Femur (tissue), 1 donor: ENCODE measurements at places on chromosomes 13 and 19.
A peak's percentile ranks its signal among the peaks of the same experiment; 100 is the strongest.

GRCh38 chr13:76848596-76848995 lies 37.6 kb downstream of the KCTD12 start:
- DNase-seq, result peak; percentile 47

GRCh38 chr13:114019367-114019766 lies 45.5 kb upstream of the C13orf46 start:
- DNase-seq, result no peak

DNA sequence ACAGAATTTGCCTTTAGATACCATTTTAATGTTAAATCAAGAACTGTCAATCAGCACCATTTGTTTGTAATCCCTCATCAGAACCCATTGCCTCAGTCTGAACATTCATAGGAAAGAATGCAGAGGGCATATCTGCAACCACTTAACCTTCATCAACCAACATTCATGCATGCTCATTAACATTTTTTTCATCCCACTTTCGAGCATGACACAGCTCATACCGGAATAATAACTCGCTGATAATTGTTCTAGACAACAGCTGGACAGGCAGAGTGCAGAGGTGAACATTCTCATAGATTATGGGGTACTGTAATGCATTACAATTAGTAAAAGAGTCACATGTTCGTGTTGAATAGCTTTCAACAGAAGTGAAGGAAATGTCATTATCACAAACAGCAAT lies 216.8 kb downstream of the DIAPH3 start:
- DNase-seq, result no peak

GRCh38 chr19:3234800-3235199 lies 10.3 kb downstream of the CELF5 start:
- no peak for DNase-seq

- DNase-seq, result no peak
These were observed 124.9 kb upstream of the CSNK1A1L start for GRCh38 chr13:37230346-37230745.

- no peak for DNase-seq
These were observed 78.2 kb downstream of the SHISA2 start for GRCh38 chr13:25973576-25973975.

GRCh38 chr13:29456419-29456818 lies 139.1 kb downstream of the SLC7A1 start:
- no peak for DNase-seq

DNA sequence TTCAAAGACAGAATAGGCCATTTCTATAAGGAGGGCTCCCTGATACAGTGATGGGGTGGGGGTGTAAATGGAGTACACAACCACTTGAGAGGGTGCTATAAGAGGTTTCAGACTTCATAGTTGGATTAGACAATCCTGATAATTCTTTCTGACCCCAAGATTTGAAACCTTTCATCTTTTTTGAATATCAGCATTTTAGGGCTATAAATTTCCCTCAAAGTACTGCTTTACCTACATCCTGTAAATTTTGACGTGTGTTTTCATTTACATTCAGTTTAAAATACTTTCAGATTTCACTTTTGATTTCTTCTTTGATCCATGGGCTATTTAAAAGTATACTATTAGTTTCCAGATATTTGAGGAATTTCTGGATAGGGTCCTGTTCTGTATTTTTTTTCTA lies 40.0 kb upstream of the SIN3B start:
- DNase-seq, result no peak

GRCh38 chr13:26949701-26950502 lies 189.3 kb upstream of the GPR12 start:
- DNase-seq, result no peak

DNA sequence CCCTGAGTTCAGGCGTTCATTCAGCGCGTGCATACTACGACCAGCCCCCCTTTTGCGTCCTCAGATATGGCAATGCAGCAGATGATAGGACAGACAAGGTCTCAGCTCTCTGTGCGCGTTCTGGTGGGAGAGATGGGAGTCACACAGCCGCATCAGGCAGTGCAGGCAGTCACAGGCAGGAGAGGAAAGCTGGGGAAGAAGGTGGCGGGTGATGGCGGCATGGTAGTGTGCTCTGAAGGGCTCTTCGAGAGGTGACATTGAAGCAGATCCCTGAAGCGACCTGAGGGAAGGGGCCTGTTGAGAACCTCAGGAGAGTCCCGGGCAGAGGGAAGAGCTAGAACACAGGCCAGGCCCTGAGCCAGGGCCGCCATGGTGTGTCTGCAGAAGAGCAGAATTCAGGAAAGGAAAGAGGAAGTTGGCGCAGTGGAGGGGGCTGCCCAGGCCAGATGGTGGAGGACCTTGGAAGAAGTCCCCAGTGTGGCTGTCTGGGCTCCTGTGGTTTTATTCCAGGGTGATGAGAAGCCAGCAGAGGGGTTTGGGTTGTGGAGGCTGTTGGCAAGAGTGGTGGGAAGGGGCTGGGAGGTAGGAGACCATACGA lies 3.5 kb downstream of the USF2 start:
- DNase-seq, result no peak

DNA sequence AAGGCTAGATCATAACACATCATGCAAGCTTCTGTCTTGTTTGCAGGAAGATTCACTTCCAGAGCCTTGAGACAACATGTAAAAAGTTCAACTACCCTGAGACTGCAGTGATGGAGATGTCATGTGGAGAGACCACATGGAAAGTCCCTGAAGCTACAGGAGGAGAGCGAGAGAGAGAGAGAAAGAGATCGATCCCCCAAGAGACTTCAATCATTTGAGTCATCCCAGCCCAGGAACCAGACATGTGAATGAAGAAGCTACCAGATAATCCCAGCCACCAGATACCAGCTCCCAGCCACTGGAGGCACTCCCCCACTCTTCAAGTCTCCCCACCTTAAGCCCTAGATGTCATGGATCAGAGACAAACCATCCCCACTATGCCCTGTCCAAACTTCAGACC lies 10.7 kb upstream of the EVI5L start:
- DNase-seq, result no peak

GRCh38 chr19:18590273-18591272 lies 2.0 kb downstream of the REX1BD start:
- DNase-seq, result peak; percentile 92

DNA sequence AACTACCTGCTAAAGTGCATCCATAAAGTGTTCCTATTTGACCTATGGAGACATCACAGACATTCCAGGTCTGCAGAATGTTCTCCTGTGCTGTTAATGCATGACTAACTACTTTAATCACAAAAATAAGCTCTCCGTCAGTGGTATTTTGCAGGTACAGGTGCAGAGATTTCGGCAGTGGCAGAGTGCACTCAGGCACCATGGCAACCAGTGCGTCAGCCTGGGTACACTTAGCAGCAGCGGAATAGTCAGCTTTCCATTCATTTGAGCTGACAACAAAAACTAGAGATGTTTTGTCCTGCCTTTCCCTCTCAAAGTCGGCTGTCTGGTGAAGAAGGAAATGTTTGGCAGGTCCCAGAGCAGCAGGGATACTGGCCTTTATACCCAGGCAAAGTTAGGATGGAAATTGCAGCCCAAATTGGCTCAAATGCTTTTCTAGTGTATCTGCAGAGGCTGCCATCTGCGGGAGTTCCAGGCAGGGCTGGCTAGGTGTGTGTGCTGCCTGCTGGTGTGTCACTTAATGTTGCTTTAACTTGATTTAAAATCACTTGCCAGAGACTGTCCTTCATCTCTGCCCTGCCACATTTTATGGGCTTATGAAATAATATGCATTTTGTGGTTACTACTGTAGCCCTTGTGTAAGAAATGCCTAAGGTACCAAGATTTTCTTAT lies 195.8 kb downstream of the RAP2A start:
- DNase-seq, result no peak

- no peak for DNase-seq
These were observed 429.2 kb upstream of the HTR2A start for GRCh38 chr13:47326061-47326460.

DNA sequence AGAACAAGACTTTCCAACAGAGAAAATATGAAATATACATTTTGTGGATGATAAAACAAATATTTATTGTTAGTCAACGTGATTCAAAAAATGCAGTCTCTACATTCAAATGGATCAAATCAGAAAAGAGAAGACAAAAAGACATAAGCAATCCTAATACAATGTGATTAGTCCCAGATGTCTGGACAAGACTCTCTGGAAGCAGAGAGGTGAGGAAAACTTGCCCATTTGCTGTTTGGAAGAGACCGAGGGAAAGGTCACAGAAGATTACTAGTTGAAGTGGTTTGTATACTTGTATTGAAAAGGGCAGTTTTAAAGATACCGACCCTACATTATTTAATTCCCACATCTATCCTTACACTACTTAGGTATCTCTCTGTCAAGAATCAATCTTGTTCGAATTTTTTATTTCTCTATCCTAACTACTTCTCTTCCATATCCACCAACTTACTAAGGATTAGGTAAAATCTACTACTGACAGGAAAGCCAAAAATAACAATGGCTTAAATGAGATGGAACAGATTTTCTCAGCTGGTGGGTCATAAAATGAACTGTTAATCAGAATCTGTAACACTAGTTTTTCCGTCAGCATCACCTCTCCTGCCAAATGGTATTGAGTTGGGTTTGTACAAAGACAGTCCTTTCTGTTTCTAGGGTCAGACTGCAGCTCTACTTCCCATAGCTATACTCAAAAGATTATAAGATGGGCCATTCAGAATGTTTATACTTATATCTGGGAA lies 497.1 kb downstream of the DCT start:
- DNase-seq, result no peak

DNA sequence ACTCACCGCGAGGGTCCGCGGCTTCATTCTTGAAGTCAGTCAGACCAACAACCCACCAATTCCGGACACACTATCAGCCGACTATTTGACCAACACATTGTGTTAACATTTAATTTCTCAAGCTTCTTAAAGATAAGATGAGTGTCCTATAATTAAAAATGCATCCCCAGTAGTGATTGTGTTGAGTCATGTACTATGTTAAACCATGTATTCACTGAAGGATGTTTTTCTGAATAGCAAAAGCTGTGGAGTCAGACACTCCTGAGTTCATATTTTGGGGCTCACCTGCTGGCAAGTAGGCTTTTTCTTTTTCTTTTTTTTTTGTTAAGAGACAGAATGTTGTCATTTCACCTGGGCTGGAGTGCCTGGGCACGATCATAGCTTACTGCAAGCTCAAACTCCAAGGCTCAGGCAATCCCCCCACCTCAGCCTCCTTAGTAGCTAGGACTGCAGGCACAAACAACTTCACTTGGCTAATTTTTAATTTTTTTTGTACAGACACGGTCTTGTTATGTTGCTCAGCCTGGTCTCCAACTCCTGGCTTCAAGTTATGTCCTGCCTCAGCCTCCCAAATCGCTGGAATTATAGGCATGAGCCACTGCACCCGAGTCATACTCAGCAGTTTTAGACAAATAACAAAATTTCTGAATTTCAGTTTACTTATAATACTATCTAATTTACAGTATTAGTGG lies 606.9 kb downstream of the PCDH9 start:
- DNase-seq, result no peak

- DNase-seq, result peak; percentile 3
These were observed 44.0 kb upstream of the TFDP1 start for GRCh38 chr13:113540523-113540922.

DNA sequence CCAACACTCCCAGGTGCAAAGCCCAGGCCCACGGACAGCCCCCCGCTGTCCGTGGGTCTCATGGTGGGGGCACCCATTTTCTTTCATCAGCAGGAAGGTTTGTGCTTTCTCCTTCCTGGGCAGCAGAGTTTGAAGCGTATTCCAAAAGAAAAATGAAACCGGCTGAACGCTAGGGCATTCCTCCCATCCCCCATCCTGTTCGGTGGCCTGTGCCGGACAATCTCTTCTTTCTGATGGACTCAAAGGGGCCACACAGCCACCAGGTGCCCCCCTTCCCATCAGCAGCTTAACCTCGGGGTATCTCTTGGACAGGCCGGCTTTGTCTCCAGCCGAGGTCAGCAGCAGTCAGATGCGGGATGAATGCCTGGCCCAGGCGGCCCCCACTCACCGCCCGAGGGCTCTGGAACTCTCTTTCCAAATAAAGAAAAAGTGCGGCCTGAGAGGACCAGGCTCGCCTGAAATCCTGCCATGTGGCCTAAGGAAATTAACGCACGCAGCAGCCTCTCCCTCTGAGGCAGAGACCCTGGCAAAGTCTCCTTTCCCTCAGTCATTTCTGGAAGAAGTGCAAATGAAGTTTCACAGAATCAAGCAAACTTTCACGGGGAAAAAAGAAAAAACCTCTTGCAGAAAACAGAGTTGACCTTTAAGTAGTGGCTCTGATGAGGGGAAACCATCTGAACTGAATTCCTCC lies 67.8 kb downstream of the RASA3 start:
- DNase-seq, result no peak

- no peak for DNase-seq
These were observed 232.6 kb upstream of the GPC6 start for GRCh38 chr13:92994056-92994455.

- no peak for DNase-seq
These were observed 470.7 kb downstream of the ZNF536 start for GRCh38 chr19:30842926-30843325.

DNA sequence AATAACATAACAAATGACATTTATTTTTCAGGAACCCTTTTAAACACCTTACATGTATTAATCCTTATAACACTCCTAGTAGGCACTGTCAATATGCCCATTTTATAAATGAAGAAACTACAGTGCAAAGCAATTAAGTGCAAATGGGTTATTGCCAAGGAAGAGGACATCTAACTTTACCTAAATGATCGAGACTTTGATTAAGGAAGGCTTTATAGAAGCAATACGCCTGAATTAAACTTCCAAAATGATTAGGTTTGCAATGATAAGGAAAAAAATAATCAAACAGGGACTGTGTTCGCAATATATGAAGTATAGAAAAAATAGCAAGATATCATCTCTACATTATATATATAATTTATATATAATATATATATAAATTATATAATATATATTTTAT lies 613.7 kb upstream of the GPC6 start:
- DNase-seq, result no peak

GRCh38 chr13:36357692-36358091 lies 11.5 kb upstream of the SPART start:
- peak; percentile 47 for DNase-seq

- no peak for DNase-seq
These were observed 40.6 kb downstream of the SUGP2 start for GRCh38 chr19:18992696-18993095.

- no peak for DNase-seq
These were observed 6.9 kb downstream of the COQ8B start for GRCh38 chr19:40709817-40710216.

DNA sequence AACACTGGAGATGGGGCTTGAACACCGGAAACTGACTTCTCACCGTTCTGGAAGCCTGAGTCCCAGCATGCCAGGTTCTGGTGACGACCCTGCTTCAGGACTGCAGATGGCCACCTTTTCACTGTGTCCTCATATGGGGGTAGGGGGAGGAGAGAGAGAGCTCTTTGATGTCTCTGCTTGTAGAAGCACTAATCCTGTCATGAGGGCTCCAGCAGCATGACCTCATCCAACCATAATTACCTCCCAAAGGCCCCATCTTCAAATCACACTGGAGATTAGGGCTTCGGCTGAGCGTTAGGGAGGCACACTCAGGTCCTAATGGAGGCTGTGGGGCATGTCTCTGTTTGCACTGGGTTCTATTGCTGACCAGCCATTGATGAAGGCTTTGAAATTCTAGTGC lies 255.3 kb downstream of the TEX29 start:
- DNase-seq, result no peak

DNA sequence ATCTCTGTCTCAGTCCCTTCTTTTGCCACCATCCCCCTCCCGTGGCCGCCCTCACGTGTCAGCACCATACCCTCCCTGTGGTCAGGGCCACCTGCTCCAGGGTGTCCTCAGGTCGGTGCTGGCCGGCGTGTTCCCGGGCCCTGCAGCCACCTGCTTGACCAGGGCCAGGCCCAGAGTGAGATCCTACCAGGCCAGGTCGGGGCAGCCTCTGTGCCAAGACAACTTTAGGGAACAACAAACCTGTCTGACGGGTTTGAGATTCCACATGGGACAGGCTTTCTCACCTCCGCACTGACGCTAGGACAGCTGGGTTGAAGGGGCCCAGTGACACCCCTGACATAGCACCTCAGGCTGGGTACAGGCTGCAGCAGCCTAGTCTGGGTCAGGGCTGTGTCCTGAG lies 7.5 kb upstream of the SBNO2 start:
- DNase-seq, result no peak
